ENCODE measurements at places on chromosomes 7 and 10.
A peak's percentile ranks its signal among the peaks of the same experiment; 100 is the strongest.

GRCh38 chr7:82841828-82842227 lies 320.9 kb downstream of the PCLO start:
- no peak for DNase-seq

GRCh38 chr10:127151541-127151940 lies 44.9 kb downstream of the INSYN2A start:
- no peak for DNase-seq

GRCh38 chr7:51757960-51758359 lies 441.4 kb upstream of the COBL start:
- DNase-seq: no peak

GRCh38 chr7:36860681-36861080 lies 136.4 kb upstream of the AOAH start:
- no peak for DNase-seq

DNA sequence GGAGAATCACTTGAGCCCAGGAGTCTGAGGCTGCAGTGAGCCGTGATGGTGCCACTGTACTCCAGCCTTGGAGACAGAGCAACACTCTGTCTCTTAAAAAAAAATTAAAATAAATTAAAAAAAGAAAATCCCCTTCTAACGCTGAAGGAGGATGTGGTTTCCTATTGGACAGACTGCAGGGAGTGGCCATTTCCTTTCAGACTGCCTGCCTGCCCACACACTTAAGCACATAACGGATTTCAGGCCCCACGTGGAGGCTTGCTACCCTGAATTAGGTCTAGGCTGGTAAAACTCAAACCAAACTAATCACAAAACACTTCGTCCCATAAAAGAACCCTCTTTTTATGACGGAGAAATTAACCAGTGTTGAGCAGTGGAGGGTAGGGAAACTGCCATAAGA lies 34.0 kb downstream of the GATA3 start:
- DNase-seq: peak; percentile 15

- no peak for DNase-seq
These were observed 329.6 kb downstream of the XPNPEP1 start for GRCh38 chr10:109593682-109594081.

- no peak for DNase-seq
These were observed 248.7 kb downstream of the FZD1 start for GRCh38 chr7:91512958-91513357.

GRCh38 chr7:111839261-111839660 lies 277.0 kb upstream of the IMMP2L start:
- no peak for DNase-seq

DNA sequence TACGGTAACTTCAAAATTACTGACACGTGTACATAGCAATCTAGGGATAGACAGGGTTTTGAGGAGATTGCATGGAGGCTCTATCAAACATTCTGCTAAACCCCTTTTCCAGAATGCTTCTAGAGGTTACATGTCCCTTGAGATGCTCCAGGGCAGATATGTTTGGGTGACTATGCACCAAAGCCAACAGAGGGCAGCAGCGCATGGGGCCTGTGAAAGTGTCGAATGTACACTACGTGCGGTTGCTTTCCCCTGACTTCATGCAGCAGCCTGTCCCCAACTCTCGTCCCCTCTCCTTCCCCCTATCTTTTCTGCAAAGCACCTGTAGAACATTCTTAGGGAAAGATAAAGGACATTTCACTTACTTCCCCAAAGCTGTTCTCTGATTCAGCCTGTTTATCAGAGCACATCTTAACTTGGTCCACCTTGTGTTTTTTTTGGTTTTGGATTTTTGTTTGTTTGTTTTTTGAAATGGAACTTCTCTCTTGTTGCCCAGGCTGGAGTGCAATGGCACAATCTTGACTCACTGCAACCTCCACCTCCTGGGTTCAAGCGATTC lies 90.2 kb downstream of the UBE3C start:
- DNase-seq: no peak

DNA sequence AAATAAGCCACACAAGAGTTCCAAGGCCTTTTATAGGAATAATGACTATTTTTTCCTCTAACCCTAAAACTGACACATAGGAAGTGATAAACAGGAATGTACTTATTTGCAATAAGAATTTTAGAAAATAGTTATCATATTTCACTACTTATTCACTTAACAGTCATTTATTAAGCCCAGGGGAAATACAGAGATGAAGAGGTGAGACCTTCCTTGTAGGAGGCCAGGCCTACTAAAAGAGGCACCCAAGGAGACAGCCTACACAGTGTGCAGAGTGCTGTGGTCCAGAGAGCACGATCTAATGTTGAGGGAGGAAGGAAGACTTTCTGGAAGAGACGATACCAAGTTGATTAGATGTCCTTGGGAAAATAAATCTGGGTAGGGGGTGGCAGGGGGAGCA lies 45.0 kb upstream of the PPP1R3C start:
- DNase-seq: no peak

- no peak for DNase-seq
These were observed 32.1 kb downstream of the MTURN start for GRCh38 chr7:30166841-30167235.

GRCh38 chr10:132878730-132879407 lies 63.5 kb downstream of the CFAP46 start:
- DNase-seq: no peak

GRCh38 chr7:5777932-5778331 lies 3.5 kb downstream of the RNF216 start:
- DNase-seq: no peak

DNA sequence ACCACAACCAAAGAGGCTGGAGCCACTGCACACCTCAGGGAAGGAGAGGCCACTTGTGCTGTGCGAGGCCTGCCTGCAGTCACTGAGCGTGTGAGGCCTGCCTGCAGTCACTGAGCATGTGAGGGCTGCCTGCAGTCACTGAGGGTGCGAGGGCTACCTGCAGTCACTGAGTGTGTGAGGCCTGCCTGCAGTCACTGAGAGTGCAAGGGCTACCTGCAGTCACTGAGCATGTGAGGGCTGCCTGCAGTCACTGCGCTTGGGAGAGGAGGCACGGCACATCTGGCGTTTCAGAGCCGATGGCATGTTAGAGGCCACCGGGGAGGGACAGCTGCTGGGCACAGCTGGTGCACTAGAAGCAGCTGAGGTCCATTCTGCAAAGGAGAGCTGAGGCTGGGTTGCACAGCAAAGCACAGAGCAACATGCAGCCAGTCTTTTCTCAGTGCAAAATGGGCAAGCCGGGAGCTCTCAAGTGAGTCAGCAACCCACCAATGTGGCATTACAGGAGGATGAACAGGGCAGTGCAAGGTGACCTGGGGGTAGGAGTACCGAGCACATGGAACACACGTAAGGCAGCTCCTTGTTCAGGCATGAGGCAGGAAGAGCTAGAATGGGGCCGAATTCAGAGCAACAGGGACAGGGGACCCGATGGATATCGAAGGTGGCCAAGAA lies 540.1 kb downstream of the PTPRN2 start:
- DNase-seq: no peak

GRCh38 chr7:29971566-29972314 lies 17.9 kb downstream of the SCRN1 start:
- DNase-seq: no peak

- no peak for DNase-seq
These were observed 48.0 kb upstream of the DAGLB start for GRCh38 chr7:6495597-6496262.

DNA sequence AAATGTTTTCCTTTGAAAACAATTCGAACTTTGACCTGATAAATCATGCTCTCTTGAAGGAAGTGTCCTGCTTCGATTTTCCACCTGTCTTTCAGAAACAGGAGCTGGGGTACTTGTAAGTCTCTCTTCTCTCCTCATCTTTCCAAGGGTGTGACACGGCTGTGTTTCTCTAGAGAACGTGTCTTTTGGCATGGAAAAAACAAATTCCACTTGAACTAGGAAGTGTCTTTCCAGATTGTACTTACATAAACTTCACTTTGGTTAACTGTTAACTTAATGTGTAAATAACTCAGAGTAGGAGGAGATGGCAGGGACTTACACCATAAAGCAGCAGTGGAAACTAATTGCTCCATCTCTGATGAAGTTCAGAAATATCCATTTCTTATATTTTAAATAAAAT lies 4.2 kb upstream of the CALCR start:
- DNase-seq: no peak

DNA sequence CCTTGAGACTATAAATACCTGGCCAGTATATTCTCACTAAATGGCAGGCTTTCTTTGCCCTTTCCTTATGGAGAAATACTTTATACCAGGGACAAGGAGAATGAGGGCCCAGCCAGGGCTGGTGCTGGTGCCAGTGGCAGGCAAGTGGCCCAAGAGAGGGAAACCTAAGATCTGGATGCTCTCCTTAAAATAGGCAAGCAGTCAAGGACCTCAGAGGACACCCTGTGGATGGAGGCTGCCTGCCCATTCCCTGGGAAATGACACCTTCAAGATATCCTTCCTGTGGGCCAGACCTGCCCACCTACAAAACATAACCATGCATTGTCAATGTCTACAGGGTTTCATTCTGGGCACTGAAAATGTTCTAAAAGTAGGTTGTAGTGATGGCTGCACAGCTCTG lies 29.1 kb downstream of the POLR3A start:
- no peak for DNase-seq

- DNase-seq: no peak
These were observed 150.9 kb upstream of the KLF6 start for GRCh38 chr10:3935933-3936359.

GRCh38 chr10:83127942-83128575 lies 1011.2 kb upstream of the GHITM start:
- DNase-seq: no peak

DNA sequence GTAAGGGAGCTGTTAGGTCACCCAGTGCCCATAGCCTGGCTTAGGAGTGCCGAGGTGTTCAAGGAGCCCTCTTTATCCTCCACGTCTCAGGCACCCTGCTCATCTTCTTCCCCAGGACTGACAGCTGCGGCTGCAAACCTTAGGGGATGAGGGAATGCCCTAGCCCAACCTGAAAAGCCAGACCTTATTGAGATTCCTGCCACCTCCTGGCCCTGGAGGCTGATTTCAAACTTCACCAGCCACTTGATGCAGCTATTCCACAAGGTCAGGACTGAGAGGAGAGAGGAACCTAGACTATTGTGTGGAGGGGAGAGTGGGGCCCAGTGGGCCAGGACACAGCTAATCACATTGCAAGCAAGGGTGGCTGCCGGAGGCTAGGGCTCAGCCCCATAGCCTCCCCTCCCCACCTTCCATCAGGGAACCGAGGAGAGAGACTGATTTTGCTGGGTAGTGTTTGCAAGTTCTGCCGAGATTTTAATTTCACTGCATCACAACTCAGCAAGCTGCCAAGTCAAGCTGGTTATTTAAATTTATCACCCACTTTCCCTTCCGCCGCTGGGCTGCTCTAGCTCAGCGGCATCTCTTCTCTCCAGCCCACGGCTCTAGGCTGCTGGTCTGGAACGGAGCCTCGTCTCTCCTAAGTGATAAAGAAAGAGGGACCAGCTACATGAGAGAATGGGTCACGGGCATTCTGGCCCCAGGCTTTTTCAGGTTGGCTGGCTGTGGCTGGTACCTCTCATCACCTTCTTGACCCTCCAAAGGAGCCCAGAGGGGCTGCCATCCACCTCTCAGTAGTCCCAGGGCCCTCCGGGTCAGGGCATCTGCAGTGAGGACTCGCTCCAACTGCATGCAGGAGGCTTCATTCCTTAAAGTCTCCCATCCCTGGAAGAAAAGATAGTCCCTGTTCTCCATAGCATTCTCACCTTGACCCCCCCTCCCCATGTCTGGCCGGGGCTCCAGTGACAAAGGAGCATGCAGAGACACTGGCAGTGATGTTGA lies 66.7 kb downstream of the PAX2 start:
- DNase-seq: no peak

- no peak for DNase-seq
These were observed 272.3 kb downstream of the PTPRN2 start for GRCh38 chr7:158315326-158315725.

DNA sequence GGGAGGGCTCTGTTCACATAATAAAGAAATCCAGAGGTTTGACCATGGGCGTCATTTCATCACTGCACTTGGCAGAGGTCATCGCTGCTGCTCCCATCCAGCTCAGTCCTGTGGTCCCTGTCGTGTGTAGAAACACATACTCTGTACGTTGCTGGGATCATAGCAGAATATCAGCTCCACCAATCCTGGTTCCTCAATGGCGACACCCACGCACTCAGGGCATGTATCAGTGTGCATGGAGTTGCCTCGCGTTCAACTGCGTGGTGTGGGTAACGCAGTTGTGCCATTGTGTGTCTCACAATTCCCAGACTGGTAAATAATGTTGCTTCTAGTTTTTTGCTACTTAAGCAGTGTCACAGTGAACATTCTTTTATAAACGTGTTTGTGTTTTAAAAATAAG lies 111.1 kb downstream of the LHPP start:
- DNase-seq: no peak

- DNase-seq: no peak
These were observed 26.7 kb upstream of the NDST2 start for GRCh38 chr10:73838008-73838567.

GRCh38 chr10:29757551-29758297 lies 123.0 kb upstream of the SVIL start:
- DNase-seq: no peak

GRCh38 chr10:49001870-49002672 lies 62.4 kb upstream of the LRRC18 start:
- DNase-seq: no peak

- no peak for DNase-seq
These were observed 63.2 kb upstream of the BMPER start for GRCh38 chr7:33842150-33842549.

DNA sequence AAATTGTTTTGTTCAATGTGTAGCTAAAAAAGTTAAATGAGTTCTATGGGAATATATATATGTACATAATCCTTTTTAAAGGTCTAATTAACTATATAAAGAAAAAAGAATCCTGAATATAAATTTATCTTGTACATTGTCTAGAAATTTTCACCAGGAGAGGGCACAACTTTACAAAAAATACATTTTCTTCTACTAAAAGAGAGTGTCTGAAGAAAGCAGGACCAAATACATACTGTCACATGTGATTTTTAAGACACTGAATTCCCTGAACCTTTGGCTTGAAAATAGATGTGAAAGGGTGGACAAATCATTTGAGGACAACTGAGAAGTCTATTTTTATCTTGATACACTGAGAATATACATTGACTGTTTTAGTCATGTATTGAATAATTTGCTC lies 204.3 kb downstream of the DGKB start:
- no peak for DNase-seq

DNA sequence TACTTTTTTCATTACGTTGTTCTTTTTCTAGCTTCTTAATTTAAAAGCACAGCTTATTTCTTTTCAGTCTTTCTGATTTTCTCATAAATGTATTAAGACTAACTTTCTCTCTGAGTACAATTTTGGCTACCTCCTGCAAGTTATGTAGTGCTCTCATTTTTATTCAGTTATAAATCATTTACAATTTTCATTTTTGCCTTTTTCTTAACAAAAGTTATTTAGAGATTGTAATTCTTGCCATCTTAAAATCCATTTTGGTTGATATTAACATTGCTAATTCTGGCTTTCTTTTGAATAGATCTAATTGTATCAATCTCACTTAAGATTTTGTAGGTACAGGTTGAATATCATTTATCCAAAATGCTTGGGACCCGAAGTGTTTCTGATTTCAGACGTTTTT lies 97.2 kb upstream of the LRRC4 start:
- no peak for DNase-seq

GRCh38 chr7:103148131-103148993 lies 537 bp downstream of the NAPEPLD start:
- no peak for DNase-seq

- DNase-seq: no peak
These were observed 5.6 kb upstream of the NUP205 start for GRCh38 chr7:135552148-135552547.

- DNase-seq: no peak
These were observed 550.4 kb upstream of the PCDH15 start for GRCh38 chr10:55351431-55351830.
